CD4-positive, alpha-beta T cell treated with Interleukin-4 for 1 hour (primary cell): ENCODE measurements at places on chromosomes 6 and 20.

DNA sequence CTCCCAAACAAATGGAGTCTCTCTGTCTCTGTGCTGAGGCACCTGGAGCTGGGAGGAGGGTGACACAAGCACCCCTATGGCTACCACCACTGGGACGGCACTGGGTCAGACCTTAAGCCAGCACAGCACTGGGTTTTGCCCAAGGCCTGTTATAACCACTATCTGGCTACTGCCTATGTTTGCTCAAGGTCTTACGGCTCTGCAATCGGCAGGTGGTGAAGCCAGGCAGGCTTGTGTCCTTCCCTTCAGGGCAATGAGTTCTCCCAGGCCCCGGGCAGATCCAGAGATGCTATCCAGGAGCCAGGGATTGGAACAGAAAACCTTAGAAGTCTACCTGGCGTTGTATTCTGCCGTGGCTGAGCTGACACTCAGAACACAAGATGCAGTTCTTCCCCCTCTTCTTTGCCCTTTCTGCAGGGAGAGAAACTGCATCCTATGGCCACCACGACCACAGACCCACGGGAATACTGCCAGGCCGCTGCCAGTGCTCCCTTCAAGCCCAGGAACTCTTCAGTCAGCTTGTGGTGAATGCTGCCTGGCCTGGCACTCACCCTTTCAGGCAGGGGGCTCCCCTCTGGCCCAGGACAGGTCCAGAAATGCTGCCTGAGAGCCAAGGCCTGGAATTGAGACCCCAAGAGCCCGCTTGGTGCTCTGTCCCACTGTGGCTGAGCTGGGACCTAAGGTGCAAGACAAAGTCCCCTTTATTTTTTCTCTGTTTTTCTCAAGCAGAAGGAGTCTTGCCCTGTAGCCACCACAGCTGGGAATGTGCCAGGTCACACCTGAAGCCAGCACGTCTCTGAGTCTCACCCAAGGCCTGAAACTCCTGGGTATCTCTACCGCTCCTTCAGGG is 67.0 kb upstream of the FRMD1 start:
- no peak for DNase-seq

- no peak for DNase-seq
These were observed 53.4 kb downstream of the HIVEP1 start for GRCh38 chr6:12065321-12066140.

- DNase-seq: no peak
These were observed 33.3 kb downstream of the SUN5 start for GRCh38 chr20:32970973-32971300.

GRCh38 chr6:33772902-33773472 is 15.9 kb downstream of the LEMD2 start:
- DNase-seq: no peak

- DNase-seq: no peak
These were observed 93.7 kb upstream of the EDN1 start for GRCh38 chr6:12196326-12196936.

- DNase-seq: no peak
These were observed 43.6 kb downstream of the REPS1 start for GRCh38 chr6:138944412-138944811.

GRCh38 chr20:50874758-50875665 is 56.2 kb downstream of the ADNP start:
- no peak for DNase-seq

GRCh38 chr20:11178946-11179654 is 505.3 kb upstream of the JAG1 start:
- DNase-seq: no peak

DNA sequence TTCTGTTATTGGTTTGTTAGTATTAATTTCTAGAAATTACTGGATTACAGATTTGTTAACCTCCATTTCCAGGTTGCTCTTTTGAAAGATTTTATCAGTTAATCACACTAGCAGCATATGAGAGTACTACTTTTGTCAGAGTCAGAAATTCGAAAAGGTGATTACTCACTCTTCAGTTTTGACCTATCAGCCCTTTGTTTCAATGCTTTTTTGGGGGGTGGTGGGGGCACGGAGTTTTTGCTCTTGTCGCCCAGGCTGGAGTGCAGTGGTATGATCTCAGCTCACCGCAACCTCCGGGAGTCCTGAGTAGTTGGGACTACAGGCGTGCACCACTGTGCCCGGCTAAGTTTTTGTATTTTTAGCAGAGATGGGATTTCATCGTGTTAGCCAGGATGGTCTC is 149.2 kb downstream of the JARID2 start:
- no peak for DNase-seq

DNA sequence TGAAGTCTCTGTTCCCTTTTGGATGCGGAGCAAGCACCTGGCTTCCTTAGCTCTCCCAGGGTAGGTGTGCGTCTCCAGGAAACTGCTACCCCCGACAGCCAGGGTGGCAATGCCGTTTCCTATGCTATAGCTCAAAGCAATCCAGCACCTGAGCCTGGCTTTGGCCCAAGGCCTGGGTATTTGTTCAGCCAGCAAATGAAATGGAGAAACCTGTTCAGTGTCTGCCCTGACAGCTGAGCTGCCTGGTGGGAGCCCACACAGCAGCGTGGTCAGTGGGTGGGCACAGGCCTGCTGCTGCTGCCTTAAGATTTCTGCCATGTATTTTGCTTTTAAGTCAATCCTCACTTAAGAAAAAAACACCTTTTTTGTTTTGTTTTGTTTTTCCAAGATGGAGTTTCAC is 13.7 kb downstream of the SPATA2 start:
- no peak for DNase-seq

GRCh38 chr20:38935285-38935684 is 9.1 kb downstream of the FAM83D start:
- peak; percentile 4 for DNase-seq

DNA sequence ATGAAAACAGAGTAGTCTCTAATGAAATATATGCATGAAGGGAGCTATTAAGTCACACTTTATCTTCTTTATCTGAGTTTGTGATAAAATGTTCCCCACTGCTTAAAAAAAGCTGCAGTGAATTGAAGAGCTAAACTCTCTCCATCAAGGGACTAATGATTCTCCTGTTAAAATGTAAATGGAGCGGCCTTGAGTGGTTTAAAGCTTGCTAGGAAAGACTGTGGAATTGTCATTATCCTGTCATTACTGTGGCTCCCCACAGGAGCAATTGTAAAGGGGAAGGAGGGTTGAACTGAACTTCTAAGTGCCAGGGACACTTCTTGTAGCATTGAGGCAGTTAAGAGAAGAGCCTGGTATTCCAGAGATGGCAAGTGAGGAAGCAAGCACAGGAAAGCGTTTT is 17.3 kb upstream of the CNR1 start:
- no peak for DNase-seq

- no peak for DNase-seq
These were observed 36.9 kb upstream of the FANCE start for GRCh38 chr6:35415065-35415891.

DNA sequence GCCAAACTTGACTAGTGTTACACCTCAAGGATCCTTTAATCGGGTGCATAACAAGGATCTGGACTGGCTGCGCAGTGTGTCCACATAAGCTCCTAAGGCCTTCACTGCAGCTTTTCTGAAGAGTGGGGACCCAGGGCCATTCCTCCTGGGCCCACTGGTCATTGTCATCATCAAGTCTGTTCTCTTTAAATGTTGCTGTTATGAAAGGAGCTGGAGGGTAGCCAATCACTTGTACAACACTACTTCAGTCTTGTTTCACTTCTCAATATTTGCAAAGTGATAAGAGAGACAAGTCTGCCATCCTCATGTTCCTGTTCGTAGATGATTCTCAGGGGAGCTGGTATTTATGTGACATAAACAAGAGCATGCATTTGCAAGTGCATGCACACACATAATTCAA is 149.8 kb downstream of the SYNDIG1 start:
- DNase-seq: no peak

DNA sequence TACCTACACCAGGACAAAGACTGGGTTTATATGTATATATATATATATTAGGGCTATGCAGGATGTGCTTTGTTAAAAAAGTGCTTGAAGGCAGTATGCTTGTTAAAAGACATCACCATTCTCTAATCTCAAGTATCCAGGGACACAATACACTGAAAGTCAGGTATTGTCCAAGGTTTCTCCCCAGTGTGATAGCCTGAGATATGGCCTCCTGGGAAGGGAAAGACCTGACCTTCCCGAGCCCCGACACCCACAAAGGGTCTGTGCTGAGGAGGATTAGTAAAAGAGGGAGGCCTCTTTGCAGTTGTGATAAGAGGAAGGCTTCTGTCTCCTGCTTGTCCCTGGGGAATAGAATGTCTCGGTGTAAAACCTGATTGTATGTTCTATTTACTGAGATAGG is 156.9 kb downstream of the GPX5 start:
- no peak for DNase-seq

DNA sequence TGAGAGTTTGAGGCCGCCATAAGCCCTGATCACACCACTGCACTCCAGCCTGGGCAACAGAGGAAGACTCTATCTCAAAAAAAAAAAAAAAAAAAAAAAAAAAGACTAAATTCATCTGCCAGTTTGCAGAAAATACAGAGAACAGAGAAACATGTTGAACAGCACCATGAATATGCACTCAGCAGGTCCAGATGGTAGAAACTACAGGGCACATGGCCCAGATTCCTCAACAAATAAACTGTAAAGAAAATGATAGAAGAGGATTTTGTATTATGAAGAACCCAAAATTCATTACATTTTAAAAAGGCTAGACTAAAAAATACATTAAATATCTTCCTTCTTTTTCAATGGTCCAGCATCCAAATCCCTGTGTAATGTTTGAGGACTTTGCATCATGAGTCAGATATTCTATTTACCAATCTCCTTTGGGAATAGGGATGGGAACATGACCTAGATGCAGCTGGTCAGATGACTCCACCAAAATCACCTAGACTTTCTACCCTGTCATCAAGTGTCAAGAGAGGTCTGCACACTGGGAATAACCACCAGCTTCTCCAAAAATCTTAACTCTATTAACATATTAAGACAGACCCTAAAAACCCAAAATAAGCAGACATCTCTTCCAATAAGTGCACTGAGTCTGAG is 189.1 kb upstream of the TCF21 start:
- DNase-seq: no peak

GRCh38 chr6:113680301-113680700 is 176.8 kb upstream of the MARCKS start:
- no peak for DNase-seq
